ENCODE measurements at places on chromosomes 3 and 15. TPM values are rescaled to one million over a fixed set of nuclear protein-coding genes. Genes with fewer than 3 reads are reported as not detected.

Gene SUSD5
- 3.6 TPM for total RNA-seq

Gene ALDH1L1
- total RNA-seq, result 0.17 TPM

Gene HYAL1
- 0.44 TPM for total RNA-seq

Gene RTF1
- total RNA-seq, result 16.1 TPM

Gene TP63
- 0.37 TPM for total RNA-seq

Gene TICRR
- 13.6 TPM for total RNA-seq

Gene GOLGA8J
- total RNA-seq, result 0.06 TPM

Gene EPHA6
- total RNA-seq, result not detected

Gene PROS1
- 8.0 TPM for total RNA-seq

Gene RGMA
- total RNA-seq, result 0.19 TPM

Gene ZNF609
- 22.6 TPM for total RNA-seq

Gene XPC
- 31.8 TPM for total RNA-seq

Gene MFAP1
- total RNA-seq, result 24.6 TPM

Gene SHC4
- total RNA-seq, result 0.95 TPM

Gene NPAP1
- not detected for total RNA-seq

Gene SST
- not detected for total RNA-seq

Gene STAB1
- total RNA-seq, result 0.05 TPM

Gene CRTC3
- total RNA-seq, result 25.7 TPM

Gene CADM2
- 0.27 TPM for total RNA-seq

Gene LDHAL6B
- total RNA-seq, result not detected

Gene CLRN1
- total RNA-seq, result not detected

Gene AP3B2
- 0.94 TPM for total RNA-seq

Gene NEIL1
- total RNA-seq, result 1.7 TPM

Gene IQCF5
- total RNA-seq, result not detected

Gene ITIH1
- total RNA-seq, result not detected

Gene TIMMDC1
- 86.3 TPM for total RNA-seq

Gene CPA3
- total RNA-seq, result not detected

Gene KNG1
- 0.07 TPM for total RNA-seq

Gene ADAMTS7
- 6.1 TPM for total RNA-seq

Gene CYP1A2
- total RNA-seq, result not detected

Gene POLQ
- 6.3 TPM for total RNA-seq

Gene CORO2B
- 3.2 TPM for total RNA-seq

Gene COPS2
- total RNA-seq, result 55.3 TPM

Gene CHRM5
- total RNA-seq, result 0.02 TPM

Gene NDN
- 0.08 TPM for total RNA-seq

Gene CSPG5
- 1.4 TPM for total RNA-seq

Gene CTDSPL
- 8.9 TPM for total RNA-seq

Gene ACAA1
- total RNA-seq, result 38.5 TPM

Gene ZBTB20
- total RNA-seq, result 0.76 TPM

Gene NPTN
- 210 TPM for total RNA-seq

Gene LMAN1L
- not detected for total RNA-seq

Gene TRIM71
- total RNA-seq, result not detected
